Activated CD8-positive, alpha-beta memory T cell treated with anti-CD3 and anti-CD28 coated beads, Interleukin-2, amount 10 ng/mL, durations not matched to agents 7 days and 5 days (primary cell): ENCODE measurements at places on chromosomes 5 and 9.
A peak's percentile ranks its signal among the peaks of the same experiment; 100 is the strongest.

DNA sequence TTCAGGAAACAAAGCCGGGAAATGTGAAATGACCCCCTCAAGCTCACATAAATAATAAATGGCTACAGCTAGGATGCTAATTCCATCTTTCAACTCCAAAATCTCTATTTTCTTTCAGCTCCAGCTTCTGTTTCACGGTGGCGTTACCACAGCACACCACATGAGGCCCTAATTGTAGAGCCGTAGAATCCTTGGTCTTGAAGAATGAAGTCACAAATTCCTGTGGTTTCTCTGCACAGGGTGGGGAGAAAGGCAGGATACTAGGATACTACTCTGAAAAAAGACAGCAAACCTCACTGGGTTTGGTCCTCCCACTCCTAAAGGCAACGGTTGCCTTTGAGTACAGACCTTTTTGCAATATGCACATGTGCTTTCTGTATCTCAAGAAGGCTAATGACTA is 13.9 kb upstream of the RARS1 start:
- no peak for DNase-seq

- no peak for DNase-seq
Measured at GRCh38 chr9:98080326-98080725, 23.8 kb downstream of the NANS start.

GRCh38 chr9:129751841-129752801 is 721 bp downstream of the PTGES start:
- no peak for DNase-seq

DNA sequence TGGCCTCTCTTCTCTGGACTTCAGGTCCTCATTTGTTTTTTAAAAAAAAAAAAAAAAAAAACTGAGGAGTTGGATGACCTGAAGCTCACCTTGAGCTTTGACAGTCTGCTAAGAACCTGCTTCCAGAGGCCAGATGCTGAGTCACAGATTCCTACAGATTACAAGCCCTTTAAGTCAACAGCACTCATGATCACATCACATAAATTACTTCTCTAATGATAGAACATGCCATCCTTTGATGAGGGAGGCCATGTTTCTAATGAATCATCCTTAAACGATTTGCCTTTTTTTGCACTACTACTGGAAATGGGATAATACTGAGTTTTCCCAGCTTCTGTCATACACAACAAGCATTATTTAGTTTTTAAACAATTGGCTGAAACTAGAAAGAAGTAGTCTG is 34.2 kb upstream of the MYOT start:
- no peak for DNase-seq

DNA sequence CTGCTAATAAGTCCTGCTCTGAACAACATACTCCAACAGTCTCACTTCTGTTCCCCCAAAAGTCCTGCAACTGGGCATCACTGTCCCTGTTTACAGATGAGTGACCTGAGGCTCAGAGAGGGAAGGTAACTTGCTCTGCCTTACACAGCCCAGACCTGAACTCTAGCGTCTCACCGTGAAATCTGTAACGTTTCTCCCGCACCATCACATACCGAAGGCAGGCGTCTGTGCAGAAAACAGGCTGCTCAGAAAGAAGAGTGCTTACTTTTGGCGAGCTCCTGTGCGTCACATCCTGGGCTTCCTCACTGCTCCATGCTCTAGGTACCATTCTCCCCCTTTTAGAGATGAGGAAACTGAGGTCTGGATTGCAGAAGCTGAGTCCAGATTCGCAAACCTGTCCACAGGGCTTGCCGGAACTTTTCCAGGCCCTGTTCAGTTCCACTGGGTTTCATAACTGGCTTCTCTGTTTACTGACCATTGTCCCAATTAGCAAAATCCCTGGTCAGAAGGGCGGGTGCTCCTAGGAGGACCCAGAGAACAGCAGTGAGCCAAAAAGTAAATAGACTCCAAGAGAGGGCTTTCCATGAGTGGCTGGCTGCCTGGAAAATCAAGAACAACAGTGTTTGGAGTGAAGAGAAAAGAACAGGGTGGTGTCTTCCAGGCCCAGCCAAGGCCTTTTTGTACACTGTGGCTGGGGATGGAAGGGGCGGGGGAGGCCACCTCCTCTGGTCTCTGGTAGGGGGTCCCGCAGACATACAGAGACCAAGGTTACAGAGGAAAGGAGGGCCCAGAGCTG is 27.1 kb downstream of the GSN start:
- no peak for DNase-seq

DNA sequence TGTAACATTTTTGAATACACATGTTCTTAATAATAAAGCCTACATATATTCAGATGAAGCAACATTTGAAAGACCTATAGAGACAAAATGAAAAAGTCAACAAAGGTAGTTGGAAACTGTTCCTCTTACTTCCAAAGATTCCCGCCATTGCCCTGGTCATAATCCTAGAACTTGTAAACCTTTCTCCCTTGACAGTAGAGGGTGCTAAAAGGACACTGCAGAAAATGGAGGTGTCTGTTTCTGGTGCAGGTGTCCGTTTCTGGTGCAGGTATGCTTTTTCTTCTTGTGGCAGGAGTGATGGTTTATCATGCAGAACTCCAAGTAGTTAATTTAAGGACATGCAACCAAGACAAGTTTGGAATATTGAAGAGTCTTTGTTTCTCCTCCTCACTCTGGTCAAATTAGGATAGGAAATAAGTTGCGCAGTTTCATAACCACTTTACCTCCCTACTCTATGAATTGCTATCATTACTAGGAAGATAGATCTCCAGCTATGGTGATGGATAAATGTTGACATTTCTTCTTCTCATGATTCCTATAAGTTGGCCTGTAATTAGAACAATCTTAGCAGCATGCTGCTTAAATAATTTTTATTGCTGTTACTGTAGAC is 56.0 kb upstream of the FAM174A start:
- DNase-seq: no peak

DNA sequence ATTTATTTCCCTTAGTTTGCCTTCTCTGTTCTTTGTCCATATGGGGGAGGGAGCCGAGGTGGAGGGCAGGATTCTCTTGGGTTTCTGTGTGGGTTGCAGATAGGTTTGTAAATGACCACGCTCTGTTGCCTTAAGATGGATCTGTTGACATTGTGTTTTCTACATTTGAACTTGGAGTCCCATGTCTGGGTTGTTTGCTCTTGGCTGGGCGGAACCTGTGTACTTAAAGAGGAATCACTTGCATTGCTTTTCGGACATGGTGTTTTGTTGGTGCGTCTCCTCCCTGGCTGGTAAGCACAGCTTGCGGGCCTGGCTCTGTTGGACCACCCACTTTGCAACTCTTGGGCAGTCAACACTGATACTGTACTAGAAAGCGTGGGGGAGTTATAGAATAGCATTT is 45.9 kb downstream of the EHMT1 start:
- no peak for DNase-seq

DNA sequence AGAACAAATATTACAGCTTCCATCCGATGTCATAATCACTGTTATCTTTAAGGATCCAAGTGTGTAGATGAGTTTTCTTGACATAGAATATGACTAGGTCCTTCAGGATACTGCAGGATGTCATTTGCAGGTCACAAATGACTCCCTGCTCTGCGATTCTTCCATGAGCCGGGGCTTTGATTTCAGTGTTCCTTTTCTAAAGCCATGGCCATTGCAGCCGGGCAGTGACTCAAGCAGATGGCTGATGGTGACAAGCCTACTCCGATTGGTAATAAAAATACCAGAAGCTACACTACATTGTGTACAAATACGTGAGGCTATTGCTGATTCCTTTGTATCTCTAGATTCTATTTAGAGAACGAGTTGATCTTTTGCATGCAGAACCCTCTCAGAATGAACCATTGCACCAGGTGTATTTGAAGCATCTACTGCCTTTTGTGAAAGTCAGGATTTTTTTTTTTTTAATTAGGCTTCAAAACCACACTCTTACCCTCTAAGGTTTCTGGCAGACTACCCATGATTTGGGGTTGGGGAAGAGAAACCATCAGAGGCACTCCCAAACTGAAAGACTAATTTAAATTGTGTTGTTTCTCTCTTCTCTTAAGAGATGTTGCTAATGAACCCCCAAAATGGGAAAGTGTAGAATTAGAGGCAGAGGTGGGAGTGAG is 271.0 kb upstream of the ADRA1B start:
- no peak for DNase-seq

DNA sequence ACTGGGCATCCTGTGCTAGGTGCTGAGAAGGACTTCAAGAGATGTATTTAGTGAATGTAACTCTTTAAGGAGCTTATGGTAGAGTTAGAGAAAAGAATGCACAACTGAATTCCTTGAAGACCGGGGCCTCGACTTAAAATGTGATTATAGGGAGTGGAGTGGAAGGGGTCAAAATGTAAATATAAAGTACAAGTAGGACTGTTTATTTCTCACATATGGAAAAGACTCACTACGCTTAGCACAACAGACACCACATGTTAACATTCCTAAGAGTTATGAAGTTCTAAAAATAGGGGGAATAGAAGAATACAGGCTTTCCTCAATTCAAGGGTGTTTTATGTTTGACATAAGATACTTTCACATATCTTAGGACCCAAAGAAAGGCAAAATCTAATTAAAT is 117.8 kb upstream of the OSMR start:
- no peak for DNase-seq

DNA sequence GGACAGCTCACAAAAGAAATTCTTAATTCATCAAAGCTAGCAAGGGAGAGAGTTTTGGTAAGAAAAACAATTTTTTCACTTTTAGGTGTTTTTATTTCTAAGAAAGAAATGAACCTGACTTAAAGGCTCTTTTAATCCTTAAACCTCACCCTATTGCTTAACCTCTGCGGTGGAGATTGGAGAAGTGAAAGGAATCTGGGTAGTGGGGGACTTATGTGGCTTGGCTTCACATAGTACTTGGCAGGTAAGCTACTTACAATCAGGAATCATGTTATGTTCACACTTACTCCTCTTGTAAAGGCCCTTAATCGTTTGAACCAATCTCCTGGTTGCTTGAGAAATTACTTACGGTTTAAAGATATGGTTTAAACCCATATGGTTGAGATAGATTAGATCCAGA is 104.8 kb downstream of the ISOC1 start:
- no peak for DNase-seq

DNA sequence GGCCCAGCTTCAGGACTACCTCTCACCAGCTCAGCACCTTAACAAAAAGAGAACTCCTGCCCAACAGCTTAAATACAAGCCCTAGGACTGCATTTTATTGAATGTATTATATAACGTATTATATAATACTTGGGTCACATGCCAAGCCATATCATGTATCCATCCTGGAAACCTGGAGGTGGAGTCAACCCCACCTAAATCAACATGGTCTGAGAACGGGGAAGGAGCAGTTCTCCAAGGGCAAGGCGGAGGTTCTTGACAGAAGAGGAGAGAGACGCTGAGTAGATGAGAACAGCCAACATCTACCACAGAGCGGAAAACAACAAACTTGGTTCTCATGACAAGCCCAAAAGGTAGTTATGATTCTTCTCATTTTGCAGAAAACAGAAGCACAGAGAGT is 163.4 kb downstream of the FGF18 start:
- DNase-seq: no peak

- peak; percentile 1 for DNase-seq
Measured at GRCh38 chr5:135609981-135610380, 31.2 kb upstream of the CXCL14 start.

- no peak for DNase-seq
Measured at GRCh38 chr9:114652776-114653555, 4.6 kb downstream of the TEX53 start.

- peak; percentile 53 for DNase-seq
Measured at GRCh38 chr5:74934949-74935751, 69.0 kb upstream of the FAM169A start.

DNA sequence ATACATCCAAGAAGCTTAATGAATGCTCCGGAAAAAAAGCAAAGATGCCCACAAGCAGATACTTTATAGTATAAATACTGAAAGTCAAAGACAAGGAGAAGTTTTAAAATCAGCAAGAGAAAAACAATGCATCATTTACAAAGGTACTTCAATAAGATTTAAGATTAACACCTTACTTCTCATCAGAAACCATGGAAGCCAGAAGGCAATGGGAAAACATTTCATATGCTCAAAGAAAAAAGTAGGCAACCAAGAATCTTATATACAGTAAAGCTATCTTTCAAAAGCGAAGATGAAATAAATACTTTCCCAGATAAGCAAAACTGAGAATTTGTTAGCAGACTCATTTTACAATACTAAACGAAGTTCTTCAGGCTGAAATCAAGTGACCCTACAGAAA is 51.1 kb downstream of the ABHD17B start:
- no peak for DNase-seq

GRCh38 chr5:61055434-61056006 is 106.7 kb downstream of the SMIM15 start:
- no peak for DNase-seq

DNA sequence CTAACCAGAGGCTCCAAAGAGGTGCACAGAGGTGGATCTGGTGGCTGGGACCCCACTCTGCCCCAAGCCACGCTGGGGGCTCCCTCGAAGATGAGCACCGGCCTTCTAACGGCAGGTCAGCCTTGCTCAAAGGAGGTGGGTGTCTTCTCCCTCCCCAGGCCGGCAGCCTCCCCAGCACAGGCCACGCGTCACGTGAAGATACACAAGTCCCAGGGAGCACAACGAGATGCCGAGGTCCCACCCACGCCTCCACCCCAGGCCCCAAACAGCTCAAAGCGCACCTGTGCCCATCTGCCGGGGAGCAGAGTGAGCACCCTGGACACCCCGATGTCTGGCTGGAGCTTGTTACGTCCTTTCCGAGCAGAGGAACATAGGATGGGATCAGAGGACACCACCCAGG is 12.1 kb downstream of the PNPLA7 start:
- no peak for DNase-seq

GRCh38 chr5:123505633-123506032 is 6.3 kb upstream of the CSNK1G3 start:
- DNase-seq: no peak

- no peak for DNase-seq
Measured at GRCh38 chr5:8958602-8959001, 587.3 kb downstream of the SEMA5A start.

- DNase-seq: no peak
Measured at GRCh38 chr9:105047742-105048041, 119.7 kb upstream of the ABCA1 start.

DNA sequence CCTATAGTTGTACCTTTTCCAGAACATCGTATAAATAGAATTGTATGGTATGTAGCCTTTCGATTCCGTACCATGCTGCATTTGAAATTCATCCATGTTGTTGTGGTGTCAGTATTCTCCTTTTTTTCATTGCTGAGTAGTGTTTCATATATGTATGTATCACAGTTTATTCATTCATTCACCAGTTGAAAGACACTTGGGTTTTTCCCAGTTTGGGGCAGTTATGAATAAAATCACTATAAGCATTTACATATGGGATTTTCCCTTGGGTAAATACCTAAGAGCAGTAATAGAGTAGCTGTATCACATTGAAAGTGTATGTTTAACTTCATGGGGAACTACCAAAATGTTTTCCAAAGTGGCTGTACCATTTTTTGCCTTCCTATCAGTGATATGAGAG is 16.1 kb upstream of the FKTN start:
- no peak for DNase-seq

- DNase-seq: no peak
Measured at GRCh38 chr9:110179734-110180133, 28.2 kb downstream of the C9orf152 start.
